ENCODE measurements at places on chromosomes 5 and 9.

DNA sequence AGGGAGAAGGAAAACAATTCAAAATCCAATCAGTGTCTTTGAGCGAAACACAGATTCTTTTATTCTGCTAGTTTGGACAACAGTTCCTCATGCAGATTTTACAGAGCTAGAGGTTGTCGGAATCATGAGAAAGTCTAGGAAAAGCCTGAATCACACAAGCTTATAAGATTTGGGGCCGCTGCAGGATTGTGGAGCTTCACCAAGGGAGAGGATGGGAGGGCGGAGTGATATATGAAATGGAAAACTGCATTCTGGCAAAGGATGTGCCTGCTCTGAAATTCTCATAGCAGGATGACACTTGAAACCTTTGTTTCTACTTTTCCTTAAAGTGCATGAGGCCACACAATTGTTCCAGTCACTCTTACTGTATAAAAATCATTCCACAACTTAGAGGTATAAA, 134.3 kb downstream of the OR2K2 start:
- no peak for DNase-seq

DNA sequence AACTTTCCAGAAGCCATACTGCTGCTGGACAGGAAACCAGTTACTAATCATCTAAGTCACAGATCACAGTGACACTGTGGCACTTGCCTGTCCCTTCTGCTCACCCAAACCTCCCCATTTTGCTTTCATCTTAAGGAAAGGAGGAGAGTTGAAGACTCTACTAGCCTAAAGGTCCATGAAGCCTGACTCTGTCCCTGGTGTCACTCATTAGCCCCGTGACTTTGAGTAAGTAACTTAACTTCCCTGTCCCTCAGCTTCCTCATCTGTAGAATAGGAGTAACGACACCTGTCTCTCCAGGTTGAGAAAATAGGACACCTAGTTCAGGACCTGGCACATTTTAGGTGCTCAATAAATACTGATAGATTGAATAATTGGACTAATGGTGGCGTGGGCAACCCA, 536 bp upstream of the SLC6A7 start:
- DNase-seq: no peak

- no peak for DNase-seq
These were observed 189.1 kb downstream of the GABRG2 start for GRCh38 chr5:162256711-162257110.

DNA sequence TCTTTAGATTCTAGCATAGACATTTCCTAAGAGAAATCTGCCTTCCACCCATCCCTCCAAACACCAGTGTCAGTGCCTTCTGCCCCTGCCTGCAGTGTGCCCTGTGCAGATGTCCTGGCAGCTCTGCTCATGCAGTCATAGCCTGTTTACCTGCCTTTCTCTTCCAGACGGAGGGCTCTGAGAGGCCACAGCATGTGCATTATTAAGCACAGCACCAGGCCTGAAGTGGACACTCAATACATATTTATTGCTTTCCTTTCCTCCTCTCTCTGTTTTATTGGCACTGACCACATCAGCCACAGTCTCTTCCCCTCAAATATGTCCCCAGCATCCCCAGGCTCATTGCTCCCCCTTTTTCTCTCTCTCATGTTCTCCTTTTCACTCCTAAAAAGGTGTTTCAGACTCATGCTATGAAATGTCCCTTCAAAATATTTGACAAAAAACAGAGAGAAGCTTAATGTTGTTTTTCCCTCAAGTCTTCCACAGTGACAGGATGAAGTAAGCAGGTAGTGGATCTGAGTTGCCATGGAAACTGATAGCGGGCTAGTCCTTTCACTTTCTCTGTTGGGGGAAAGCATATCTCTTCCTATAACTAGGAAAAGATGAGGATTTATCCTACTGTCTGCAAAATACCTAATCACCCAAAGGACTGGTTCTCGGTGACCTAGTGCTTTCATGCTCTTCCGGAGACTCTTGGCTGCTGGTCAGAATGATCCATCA, 100.9 kb downstream of the ATP10B start:
- no peak for DNase-seq

DNA sequence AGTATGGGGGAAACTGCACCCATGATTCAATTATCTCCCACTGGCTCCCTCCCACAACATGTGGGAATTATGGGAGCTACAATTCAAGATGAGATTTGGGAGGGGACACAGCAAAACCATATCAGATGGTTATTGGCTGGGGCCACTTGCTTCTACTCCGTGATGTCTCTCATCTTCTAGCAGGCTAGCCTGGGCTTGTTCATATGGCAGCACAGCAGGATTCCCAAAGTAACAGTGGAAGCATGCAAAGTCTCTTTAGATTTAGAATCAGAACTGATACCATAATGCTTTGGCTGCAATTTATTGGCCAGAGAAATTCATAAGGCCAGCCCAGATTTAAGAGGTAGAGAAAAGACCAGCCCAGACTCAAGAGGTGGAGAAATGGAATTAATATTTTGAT, 126.2 kb downstream of the PTTG1 start:
- no peak for DNase-seq

DNA sequence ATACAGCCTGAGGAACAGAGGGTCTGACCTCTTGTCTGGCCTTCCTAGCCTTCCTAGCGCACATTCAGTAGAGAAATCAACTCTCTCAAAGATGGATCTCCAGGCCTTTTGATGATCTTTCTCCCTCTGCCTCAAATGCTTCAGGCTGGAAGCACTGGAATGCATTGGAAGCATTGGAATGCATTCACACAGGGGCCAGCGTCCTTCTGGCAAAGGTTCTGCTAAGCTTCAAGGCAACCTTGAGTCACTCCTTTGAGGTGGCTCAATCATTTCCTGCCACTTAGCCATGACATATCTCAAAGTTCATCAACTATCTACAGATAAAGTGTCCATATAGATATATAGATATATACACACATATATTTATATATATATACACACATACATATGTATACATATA, 42.9 kb downstream of the OR2K2 start:
- no peak for DNase-seq

GRCh38 chr5:60978968-60979367, 34.0 kb downstream of the NDUFAF2 start:
- DNase-seq: no peak

- DNase-seq: no peak
These were observed 84.5 kb upstream of the PUM3 start for GRCh38 chr9:2928411-2928810.

DNA sequence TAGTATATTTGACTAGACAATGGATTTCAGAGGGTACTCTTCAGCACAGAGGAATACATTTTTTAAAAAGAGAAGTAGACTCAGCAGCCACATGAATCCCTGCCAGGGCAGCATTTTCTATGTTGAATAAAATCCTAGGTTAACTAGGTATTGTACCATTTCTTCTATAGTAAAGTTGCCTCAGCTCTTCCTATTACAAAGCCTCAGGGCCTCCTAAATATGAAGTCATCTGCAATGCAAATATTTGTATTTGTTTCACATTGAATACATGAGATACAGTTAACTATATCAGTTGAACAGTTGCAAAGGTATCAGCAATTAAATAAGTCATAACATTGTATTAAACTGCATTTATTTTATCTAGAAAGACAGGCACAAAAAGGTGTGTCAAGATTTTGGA, 59.5 kb downstream of the NUDT12 start:
- no peak for DNase-seq

DNA sequence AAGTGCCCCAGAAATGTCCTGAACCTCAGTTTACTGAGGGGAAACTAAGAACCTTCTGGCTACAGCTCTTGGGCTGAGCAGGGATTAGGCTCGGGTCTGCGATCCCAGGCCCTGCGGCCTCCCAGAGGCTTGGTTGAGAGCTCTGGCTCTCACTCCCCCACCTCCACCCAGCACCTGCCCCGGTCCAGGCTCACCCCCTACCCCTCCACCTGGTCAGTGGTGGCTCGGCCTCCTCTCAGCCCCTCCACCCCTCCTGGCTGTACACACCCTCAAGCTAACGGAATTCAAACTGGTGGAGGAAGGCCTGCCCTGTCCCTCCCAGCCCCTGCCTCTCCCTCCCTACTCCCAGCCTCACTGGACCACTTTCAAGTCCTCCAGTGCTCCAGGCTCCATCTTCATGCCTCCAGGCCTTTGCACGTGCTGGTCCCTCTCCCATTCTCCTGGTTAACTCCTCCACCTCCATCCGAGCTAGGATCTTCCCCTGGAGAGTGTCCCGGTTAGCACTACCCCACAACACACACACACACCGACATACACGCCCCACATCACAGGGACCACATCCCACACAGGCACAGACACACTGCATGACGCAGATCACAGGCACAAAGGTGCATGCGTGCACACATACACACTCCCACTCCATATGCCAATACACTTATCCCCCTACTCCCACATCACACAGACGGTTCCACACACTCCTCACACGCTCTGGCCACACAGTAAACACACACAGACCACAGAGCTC, 130.9 kb downstream of the C9orf50 start:
- DNase-seq: peak; percentile 78

DNA sequence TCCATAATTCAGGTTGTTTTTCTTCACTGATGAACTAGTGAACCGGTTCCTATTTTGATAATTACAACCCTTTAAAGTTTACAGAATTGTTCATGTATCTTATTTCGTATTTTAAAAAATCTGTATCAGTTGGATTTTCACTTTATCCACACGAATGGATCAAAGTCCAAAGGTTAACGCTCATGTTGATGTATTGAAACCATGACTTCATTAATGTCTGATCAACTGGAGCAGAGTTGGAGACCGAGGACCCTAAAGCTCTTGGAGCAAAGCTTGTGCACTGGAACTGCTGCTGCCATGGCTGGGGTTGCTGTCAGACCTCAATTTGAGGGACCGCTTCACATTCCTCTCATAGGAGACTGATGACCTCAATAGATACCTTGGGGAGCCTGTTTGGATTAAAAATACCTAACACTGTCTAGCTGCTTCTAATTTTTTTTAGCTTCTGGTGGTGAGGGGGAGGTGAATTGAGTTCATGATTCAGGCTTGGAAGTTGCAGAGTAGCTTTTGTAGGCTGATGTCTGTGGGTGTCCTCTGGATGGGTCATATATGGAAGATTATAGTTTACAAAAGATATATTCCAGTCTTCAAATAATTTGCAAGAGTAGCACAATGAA, 45.1 kb downstream of the KIAA1958 start:
- DNase-seq: no peak

GRCh38 chr9:14434158-14434504, 120.2 kb upstream of the NFIB start:
- no peak for DNase-seq

- no peak for DNase-seq
These were observed 126.9 kb upstream of the ANKRD55 start for GRCh38 chr5:56359809-56360685.

DNA sequence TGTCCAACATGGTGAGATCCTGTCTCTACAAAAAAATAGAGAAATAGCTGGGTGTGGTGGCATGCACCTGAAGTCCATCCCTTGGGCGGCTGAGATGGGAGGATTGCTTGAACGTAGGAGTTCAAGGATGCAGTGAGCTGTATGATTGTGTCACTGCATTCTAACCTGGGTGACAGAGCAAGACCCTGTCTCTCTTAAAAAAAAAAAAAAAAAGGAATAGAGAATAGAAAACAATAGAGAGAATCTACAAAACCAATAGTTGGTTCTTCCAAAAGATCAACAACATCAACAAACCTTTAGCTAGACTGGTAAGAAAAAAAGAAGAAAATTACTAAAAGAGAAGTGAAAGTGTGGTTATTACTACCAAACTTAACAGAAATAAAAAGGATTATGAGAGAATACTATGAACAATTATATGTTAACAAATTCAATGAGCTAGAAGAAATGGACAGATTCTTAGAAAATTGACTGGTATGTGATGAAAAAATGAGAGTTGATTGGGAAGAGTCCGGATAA, 8.1 kb upstream of the SLC38A9 start:
- no peak for DNase-seq

DNA sequence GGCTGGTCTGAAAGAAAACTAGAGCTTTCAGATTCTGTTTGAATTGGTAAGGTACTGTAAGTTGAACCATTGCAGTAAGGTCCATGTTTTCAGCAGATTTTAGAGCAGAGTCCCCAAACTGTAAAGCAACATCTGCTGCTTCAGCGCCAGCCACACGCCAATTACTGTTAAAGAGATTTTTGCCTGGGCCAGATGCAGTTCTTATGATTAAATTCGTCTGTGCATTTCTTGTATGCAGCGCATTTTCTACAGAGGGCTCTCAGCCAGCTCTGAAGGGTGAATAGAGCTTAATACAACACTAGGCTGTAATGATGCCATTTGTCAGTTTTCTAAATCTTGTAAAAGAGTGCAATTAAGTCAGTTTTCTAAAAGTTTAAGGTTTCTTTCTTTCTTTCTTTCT, 246.3 kb downstream of the COX7C start:
- no peak for DNase-seq

DNA sequence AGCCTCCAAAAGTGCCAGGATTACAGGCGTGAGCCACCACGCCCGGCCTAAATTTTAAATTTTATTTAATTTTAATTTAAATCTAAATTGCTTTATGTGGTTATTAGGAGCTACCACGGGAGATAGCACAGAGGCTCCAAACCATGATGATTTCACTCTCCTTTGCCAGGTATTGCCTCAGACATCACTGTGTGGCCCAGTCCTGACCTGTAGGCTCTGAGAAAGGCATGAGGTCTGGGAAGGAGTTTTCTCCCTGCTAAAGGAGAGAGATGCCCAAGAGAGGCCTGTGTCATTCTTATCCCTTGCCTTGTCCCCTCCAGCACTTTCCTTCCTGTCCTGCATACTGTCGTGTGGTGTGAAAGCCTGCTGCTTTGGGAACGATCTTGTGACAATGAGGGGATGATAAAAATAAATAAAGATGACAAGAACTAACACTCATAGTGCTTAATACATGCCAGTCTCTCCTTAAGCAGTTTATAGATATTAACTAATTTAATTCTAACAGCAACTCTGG, 37.0 kb upstream of the BASP1 start:
- DNase-seq: no peak

DNA sequence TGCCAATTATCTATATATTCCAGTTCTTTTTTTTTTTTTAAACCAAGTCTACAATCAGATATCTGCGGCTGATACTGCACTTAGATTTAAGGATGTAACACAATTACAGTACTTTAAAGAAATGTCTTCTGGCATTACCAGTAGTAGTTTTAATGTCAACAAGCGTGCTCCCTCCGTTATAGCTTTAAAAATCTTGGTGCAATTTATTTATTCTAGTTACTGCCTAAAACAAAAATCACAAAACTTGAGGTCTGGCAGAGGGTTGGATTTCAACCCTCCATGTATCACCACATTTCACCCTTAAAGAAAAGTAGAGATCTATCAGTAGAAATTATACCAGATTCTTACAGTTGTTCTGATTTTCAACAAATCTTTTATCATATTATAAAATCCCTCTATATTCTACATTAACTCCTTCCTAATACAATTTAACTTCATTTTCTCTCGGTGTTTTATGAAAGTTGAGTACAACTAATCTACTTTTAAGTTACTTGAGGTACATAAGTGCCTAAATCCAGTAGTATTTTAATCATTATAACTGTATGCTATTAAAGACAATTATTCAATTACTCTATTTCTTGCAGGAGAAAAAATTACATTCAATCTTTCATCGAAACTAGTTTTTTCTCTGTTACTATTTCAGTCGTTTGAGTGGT, 2.0 kb upstream of the RICTOR start:
- no peak for DNase-seq

All from naive thymus-derived CD8-positive, alpha-beta T cell (primary cell).